ENCODE measurements at places on chromosomes 7 and 10. TPM values are rescaled to one million over a fixed set of nuclear protein-coding genes. Genes with fewer than 3 reads are reported as not detected.

The TUBAL3 gene
- polyA plus RNA-seq, result not detected

The C10orf53 gene
- polyA plus RNA-seq, result not detected

The LIPF gene
- polyA plus RNA-seq, result not detected

The SLC26A4 gene
- polyA plus RNA-seq, result 0.51 TPM

The ARHGEF5 gene
- polyA plus RNA-seq, result 4.7 TPM

The ABCA13 gene
- 0.08 TPM for polyA plus RNA-seq

The PIP gene
- not detected for polyA plus RNA-seq

The AQP1 gene
- 43.2 TPM for polyA plus RNA-seq

The CYREN gene
- 33.0 TPM for polyA plus RNA-seq

The PDE6C gene
- polyA plus RNA-seq, result not detected
